ENCODE measurements at places on chromosomes 5 and 9. TPM values are rescaled to one million over a fixed set of nuclear protein-coding genes. Genes with fewer than 3 reads are reported as not detected.

STK32A gene
- total RNA-seq: not detected

OR13C4 gene
- total RNA-seq: not detected

ZNF879 gene
- total RNA-seq: 8.2 TPM

SPATA9 gene
- not detected for total RNA-seq

DNA sequence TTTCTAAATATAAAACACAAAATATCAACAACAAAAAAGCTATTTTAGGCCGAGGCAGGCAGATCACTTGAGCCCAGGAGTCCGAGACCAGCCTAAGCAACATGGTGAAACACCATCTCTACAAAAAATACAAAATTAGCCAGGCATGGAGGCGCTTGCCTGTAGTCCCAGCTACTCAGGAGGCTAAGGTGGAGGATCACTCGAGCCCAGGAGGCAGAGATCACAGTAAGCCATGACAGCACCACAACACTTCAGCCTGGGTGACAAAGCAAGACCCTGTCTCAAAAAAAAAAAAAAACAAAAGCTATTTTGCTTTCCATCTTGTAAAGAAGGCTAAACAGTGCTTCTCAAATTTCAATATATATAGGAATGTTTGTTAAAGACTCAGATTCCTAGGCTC lies 11.3 kb downstream of the C5orf15 start:
- peak overlapping the region; percentile 86 for H3K27ac ChIP-seq
- H3K4me1 ChIP-seq: peaks cover 53% of the 10 kb centered on the region
- H3K27me3 ChIP-seq: no peaks in the 10 kb centered on the region
- peak overlapping the region; percentile 56 for H3K4me3 ChIP-seq
- DNase-seq: no peak

DNA sequence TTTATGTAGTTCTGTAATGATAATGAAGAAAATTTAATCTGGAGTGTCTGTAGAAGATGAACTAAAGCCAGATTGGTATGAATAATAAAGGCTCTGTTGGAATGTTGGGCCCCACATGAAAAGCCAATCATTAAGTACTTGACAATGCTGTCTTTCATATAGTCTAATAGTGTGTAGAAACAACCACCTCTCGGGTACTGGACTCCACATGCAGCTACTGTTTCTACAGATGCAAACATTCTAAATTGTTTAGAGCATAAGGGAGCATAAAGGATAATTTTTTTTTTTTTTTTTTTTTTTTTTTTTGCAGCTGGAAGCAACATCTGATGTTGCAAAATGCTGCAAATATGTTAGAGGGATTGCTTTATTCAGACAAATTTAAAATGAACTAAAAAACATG lies 354.3 kb downstream of the KCTD16 start:
- H3K4me1 ChIP-seq: no peaks in the 10 kb centered on the region
- no peak overlapping the region for H3K4me3 ChIP-seq
- H3K27ac ChIP-seq: no peak overlapping the region
- H3K27me3 ChIP-seq: no peaks in the 10 kb centered on the region

- no peak for DNase-seq
- H3K27me3 ChIP-seq: no peaks in the 10 kb centered on the region
- peak overlapping the region; percentile 88 for H3K27ac ChIP-seq
These were observed 514.1 kb upstream of the MEF2C start for GRCh38 chr5:89397096-89397495.

DNA sequence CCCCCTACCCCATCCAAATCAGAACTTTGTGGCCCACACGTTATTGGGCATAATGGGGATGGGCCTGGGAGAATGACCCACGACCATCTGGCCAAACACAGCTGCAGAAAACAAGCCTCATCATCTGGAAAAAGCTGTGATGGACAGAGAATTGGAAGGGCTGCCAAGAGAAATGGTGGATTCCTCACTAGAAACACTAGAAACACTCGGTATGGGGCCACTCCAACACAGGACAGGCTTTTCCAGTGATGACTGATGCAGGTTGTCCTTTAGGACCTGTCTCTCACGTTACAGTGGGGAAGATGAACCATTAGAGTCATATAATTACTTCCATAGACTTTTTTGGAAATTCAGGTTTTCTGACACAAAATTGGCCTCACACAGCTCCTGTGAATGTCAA lies 172.4 kb upstream of the TARS1 start:
- no peak overlapping the region for H3K4me3 ChIP-seq
- H3K27me3 ChIP-seq: no peaks in the 10 kb centered on the region
- H3K27ac ChIP-seq: no peak overlapping the region
- DNase-seq: no peak
- H3K36me3 ChIP-seq: no peaks in the 10 kb centered on the region
- no peaks in the 10 kb centered on the region for H3K4me1 ChIP-seq

- H3K27me3 ChIP-seq: no peaks in the 10 kb centered on the region
- H3K27ac ChIP-seq: no peak overlapping the region
- H3K4me1 ChIP-seq: no peaks in the 10 kb centered on the region
- DNase-seq: no peak
- H3K36me3 ChIP-seq: no peaks in the 10 kb centered on the region
These were observed 30.1 kb upstream of the SIL1 start for GRCh38 chr5:139228201-139228803.

DNA sequence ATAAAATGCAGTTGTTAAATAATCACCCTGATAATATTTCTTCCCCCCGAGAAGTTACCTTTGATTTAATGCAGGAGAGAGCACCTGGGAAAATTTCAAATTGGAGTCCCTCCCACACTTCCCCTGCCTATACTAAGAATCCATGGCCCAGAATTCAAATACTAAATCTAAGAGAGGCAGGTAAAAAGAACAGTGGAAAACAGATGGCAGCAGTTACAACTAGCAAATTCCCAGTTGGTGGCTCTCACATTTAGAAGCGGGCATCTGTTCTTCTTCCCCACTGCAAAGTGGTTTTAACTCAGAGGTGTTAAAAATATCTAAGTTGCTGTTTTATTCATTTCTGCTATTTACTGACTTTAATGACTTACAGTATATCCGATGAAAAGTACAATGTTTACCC lies 210.4 kb upstream of the ELAVL2 start:
- H3K27ac ChIP-seq: no peak overlapping the region
- H3K4me1 ChIP-seq: no peaks in the 10 kb centered on the region
- no peak overlapping the region for H3K4me3 ChIP-seq
- no peaks in the 10 kb centered on the region for H3K27me3 ChIP-seq

GRCh38 chr9:125642311-125642710 lies 64.7 kb downstream of the MAPKAP1 start:
- H3K36me3 ChIP-seq: peaks cover 2% of the 10 kb centered on the region
- DNase-seq: no peak
- no peak overlapping the region for H3K27ac ChIP-seq
- no peaks in the 10 kb centered on the region for H3K27me3 ChIP-seq
- H3K4me3 ChIP-seq: no peak overlapping the region
- peaks cover 75% of the 10 kb centered on the region for H3K4me1 ChIP-seq

GRCh38 chr5:120320626-120321025 lies 143.5 kb upstream of the PRR16 start:
- H3K27ac ChIP-seq: no peak overlapping the region
- H3K36me3 ChIP-seq: no peaks in the 10 kb centered on the region
- H3K27me3 ChIP-seq: no peaks in the 10 kb centered on the region
- no peaks in the 10 kb centered on the region for H3K4me1 ChIP-seq
- H3K4me3 ChIP-seq: no peak overlapping the region
- DNase-seq: no peak

- no peak for DNase-seq
- no peak overlapping the region for H3K4me3 ChIP-seq
- H3K27ac ChIP-seq: no peak overlapping the region
- peaks cover 4% of the 10 kb centered on the region for H3K4me1 ChIP-seq
- H3K36me3 ChIP-seq: no peaks in the 10 kb centered on the region
These were observed 34.4 kb downstream of the ROPN1L start for GRCh38 chr5:10475931-10476676.

GRCh38 chr9:88781628-88782391 lies 209.5 kb upstream of the S1PR3 start:
- peaks cover 23% of the 10 kb centered on the region for H3K4me1 ChIP-seq
- peaks cover 2% of the 10 kb centered on the region for H3K27me3 ChIP-seq
- H3K4me3 ChIP-seq: no peak overlapping the region
- H3K27ac ChIP-seq: no peak overlapping the region
- H3K36me3 ChIP-seq: no peaks in the 10 kb centered on the region

DNA sequence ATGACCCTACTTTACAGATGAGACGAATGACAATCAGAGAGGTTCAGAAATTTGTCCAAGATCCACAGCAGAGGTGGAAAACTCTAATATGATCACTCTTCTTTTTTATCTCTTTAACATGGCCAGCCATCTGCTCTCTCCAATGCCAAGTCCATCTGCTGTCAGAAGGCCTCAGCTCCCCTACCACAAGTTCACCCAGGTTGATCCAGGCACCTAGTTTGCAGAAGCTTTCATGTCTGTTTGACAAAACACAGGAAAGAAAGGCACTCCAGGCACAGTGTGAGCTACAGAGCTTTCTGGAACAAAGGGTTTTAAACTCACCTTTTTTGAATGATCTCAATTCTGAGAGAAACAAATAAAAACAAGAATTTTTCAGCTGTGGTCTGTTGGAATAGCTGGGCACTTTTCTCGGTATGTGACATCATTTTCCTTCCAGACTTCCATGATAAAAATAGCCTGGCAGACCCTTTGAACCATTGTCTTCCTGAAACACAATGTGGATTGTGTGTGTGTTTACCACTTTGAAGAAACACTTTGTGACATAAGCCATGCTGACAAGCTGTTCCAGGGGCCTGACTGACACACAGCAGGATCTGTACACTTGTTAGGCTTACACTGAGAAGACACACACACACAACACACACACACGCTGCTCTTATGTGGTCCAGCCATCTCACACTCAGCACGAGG lies 214.3 kb downstream of the AGTPBP1 start:
- peaks cover 19% of the 10 kb centered on the region for H3K27me3 ChIP-seq
- H3K36me3 ChIP-seq: no peaks in the 10 kb centered on the region
- no peak overlapping the region for H3K4me3 ChIP-seq
- no peak for DNase-seq

DNA sequence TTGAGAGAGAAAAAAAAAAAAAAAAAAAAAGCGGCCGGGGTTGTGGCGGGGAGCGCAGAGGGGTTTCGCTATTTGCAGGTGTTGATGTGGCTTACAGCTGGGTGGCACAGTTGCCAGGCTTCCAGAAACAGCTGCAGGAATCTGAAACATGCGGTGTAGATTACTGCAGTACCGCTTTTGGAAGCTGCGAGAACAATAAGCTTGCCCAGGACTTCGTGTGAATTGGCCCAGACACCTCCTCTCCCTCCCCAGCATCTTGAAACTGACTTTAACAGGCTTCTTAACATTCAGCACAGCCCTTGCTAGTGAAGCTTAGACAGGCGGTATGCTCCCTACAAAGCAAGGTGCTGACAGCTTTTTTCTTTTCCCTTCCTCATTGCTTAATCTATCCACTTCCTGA lies 104.0 kb downstream of the ATP10B start:
- no peak overlapping the region for H3K27ac ChIP-seq
- DNase-seq: no peak
- H3K4me3 ChIP-seq: no peak overlapping the region
- no peaks in the 10 kb centered on the region for H3K4me1 ChIP-seq
- peaks cover 8% of the 10 kb centered on the region for H3K27me3 ChIP-seq

GRCh38 chr5:2756211-2757152 lies 5.0 kb upstream of the IRX2 start:
- no peak overlapping the region for H3K27ac ChIP-seq
- no peak for DNase-seq
- no peaks in the 10 kb centered on the region for H3K36me3 ChIP-seq
- peak overlapping the region; percentile 37 for H3K4me3 ChIP-seq

DNA sequence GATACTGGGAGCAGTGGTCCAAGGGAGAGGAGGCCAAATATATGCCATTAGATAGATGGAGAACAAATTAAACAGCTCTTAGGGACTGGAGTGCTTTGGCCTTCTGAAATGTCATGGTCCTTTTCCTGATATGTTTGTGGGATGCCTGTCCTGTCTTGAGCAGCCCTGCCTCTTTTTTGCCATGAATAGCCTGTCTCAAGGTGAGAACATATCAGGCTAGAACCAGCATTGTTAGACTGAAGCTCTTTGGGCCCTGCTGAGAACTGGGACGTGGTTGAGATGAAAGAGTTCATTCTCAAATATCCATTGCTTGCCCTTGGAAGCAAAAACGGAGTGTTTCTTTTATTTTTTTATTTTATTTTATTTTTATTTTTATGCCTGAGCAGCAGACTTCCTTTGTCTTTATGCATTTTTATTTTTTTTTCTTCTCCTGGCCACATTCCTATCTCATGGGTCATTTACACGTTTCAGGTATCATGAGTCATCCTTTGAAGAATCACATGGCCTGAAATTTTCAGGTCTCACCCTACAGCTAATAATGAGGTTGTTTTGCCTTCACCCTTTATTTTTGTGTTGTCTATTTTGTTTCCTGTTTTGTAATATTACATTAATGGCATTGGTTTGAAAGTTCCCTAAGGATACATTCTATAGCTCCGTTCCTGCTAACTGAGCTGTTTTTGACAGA lies 371.4 kb downstream of the PSAT1 start:
- DNase-seq: no peak
- no peaks in the 10 kb centered on the region for H3K36me3 ChIP-seq
- H3K4me1 ChIP-seq: no peaks in the 10 kb centered on the region
- H3K27ac ChIP-seq: no peak overlapping the region

DNA sequence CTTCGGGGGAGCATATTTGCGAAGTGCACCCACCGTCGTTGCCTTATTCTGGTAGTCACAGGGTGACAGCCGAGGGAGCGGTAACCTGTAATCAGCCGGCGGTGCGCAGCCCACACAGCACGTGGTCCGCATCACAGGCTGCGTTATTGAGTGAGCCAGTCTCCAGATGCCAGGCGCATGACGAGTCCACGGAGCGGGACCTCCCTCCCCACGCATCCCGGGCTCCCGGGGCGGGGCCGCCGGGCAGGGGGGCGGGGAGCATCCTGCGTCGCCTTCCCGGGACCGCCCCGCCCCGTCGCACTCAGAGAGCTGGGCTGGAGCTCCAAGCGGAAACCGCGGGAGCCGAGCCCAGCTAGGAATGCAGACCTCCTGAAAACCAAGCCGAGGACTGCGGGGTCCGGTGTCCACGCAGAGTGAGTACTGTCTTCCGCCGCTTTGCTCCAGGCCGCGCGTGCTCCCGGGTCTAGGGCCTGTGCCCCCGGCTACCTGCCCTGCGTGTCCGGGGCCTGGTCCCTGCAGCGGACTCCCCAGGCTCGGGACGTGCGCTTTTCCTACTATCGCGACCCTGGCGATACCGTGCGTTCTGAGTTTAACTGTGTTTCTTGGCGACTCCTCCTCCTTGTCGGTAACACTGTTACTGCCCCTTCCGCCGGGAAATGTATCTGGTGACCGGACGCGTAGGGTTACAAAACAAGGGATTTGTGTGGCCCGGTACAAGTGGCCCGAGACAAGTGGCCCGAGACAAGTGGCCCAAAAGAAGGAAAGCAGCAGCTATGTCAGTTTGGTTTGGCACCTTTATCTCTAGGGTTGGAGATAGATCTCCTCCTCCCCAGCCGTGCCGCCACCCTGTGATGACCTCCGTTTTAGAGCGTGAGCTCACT lies 40.6 kb downstream of the CAST start:
- DNase-seq: peak; percentile 53
- peak overlapping the region; percentile 79 for H3K27ac ChIP-seq
- H3K27me3 ChIP-seq: no peaks in the 10 kb centered on the region
- H3K4me3 ChIP-seq: peak overlapping the region; percentile 87

GRCh38 chr5:132464156-132464939 lies 26.2 kb downstream of the IRF1 start:
- DNase-seq: no peak
- H3K4me3 ChIP-seq: peak overlapping the region; percentile 56
- peaks cover 4% of the 10 kb centered on the region for H3K36me3 ChIP-seq
- H3K27ac ChIP-seq: peak overlapping the region; percentile 75
